Activated CD4-positive, alpha-beta T cell treated with anti-CD3 and anti-CD28 coated beads for 36 hours (primary cell): ENCODE measurements at places on chromosomes 3 and 15. TPM values are rescaled to one million over a fixed set of nuclear protein-coding genes. Genes with fewer than 3 reads are reported as not detected.

EPHA6 gene
- total RNA-seq, result not detected

ATP10A gene
- total RNA-seq, result 22.4 TPM

AP3B2 gene
- 0.39 TPM for total RNA-seq

ARGFX gene
- not detected for total RNA-seq

SPINK8 gene
- not detected for total RNA-seq

CYP11A1 gene
- total RNA-seq, result not detected

EPHB3 gene
- total RNA-seq, result not detected

KLF15 gene
- total RNA-seq, result 0.32 TPM

IRAK2 gene
- 3.9 TPM for total RNA-seq

LTK gene
- total RNA-seq, result not detected

ZKSCAN7 gene
- total RNA-seq, result 2.0 TPM

TOPAZ1 gene
- not detected for total RNA-seq

TIMMDC1 gene
- 82.3 TPM for total RNA-seq

INSYN1 gene
- total RNA-seq, result not detected

ECE2 gene
- total RNA-seq, result not detected

ZBBX gene
- not detected for total RNA-seq

TKT gene
- 320 TPM for total RNA-seq

ACAD11 gene
- total RNA-seq, result 16.1 TPM

PIGBOS1 gene
- total RNA-seq, result 8.8 TPM

RHOA gene
- total RNA-seq, result 449 TPM

MYRIP gene
- total RNA-seq, result not detected

ZFYVE19 gene
- 27.5 TPM for total RNA-seq

PRKCI gene
- 32.3 TPM for total RNA-seq

SERINC4 gene
- 0.42 TPM for total RNA-seq

CCR8 gene
- 0.77 TPM for total RNA-seq
